T-helper 2 cell treated with Interferon-gamma antibody and Interleukin-4, amounts not matched to agents 5 μg/mL and 100 μg/mL, for 36 hours (primary cell): ENCODE measurements at places on chromosomes 13 and 19.

DNA sequence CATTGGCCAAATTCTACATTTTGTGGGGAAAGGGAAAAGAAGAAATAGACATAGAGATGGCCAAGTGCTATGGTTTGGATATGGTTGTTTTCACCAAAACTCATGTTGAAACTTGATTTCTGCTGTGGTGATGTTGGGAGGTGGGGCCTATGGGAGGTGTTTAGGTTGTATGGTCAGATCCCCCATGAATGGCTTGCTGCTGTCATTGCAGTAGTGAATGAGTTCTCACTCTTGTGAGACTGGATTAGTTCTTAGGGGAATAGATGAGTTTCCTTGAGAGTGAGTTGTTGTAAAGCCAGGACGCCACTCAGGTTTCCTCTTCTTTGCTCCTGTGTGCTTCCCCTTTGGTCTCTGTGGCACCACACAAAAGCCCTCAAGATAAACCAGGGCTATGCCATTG, 242.6 kb upstream of the RFC3 start:
- DNase-seq, result no peak

DNA sequence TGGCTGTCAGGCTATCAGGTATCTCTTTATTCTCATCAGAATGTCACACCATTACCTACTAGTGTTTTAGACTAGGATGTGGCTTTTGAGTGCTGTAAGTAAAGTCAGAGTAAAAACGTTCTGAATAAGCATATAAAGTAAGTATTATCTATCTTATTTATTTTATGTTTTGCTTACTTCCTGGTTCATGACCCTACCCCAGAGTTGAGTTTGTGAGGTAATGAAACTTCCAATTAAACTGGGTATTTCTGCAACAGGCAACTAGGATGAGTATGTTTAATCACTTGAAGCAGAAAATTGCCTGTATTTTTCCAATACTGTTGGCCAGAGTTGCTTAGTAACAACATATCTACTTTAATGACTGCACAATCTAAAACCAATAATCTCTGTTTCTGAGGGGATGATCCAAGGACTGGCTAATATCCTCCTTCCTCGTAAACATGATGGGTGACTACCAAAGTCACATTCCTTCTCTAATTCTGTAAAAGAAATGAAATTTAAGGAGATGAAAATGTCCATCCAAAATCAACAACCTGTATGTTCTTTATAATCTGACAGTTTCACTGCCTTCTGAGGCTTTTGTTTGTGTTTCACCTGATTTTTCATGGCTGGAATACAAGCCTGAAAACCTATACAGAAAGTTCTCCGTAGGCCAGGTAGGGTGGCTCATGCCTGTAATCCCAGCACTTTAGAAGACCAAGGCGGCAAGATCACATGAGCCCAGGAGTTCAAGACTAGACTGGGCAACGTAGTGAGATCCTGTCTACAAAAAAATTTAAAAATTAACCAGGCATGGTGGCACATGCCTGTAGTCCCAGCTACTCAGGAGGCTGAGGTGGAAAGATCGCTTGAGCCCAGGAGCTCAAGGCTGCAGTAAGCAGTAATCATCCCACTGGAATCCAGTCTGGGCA, 83.1 kb downstream of the ABCC4 start:
- no peak for DNase-seq

DNA sequence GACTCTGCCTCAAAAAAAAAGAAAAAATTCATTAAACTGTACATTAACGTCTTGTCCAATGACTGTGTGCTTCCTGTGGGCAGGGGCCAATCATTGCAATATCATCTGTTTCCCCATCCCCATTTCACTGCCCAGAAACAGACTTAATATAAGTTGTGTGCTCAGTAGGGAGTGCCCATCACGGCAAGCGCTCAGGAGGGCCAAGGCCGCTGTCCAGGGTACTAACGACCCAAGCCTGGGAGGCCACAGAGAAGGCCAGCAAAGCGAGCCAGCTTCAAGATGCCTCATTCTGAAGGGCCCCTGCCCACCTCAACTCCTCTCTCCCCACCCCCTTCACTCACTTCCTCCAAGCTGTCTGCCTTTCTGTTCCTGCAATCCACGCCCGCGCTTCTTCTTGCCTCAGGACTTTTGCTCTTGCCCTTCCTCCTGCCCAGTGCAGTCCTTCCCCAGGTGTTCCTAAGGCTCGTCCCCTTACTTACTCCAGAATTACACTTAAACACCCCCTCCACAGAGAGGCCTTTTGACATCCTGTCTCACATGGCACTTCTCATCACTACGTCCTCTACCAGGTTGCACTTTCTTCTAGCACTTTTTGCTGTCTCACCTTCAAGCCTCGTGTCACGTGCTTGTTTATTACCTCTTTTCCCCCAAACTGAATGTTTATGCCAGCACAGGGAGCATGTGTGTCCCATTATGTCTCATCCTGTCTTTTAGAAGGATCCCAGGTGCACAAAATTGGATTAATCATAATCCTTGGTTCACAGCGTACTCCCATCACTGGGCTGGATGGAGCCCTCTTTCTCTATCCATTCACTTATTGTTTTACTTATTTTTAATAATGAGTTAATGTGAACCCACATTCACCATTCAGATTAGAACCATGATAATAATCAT, 11.3 kb upstream of the POU2F2 start:
- no peak for DNase-seq

DNA sequence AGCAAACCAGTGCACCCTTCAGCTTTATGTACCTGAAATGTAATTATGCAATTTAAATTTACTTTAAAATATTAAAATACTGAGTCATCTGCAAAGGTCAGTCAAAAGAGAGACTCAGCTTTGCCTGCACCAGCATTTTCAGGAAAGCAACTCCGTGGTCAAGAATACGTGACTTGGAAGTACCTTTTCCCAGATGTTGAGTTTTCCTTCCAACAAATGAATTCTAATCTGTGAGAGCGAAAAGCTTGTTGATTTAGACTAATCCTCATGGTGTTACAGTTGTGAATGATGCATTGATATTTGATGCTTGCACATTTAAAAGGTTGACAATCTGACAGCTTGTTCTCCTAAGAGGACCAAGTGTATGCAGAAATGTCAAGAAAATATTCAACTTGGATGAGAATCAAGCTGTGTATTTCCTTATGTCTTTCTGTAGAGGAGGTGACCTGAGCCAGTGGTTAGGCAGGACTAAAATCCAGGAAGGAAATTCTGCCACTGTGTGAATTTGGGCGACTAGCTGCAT, 270.4 kb downstream of the ABCC4 start:
- no peak for DNase-seq

- DNase-seq, result no peak
Observed at GRCh38 chr13:24929196-24929595, 165.2 kb downstream of the RNF17 start.

DNA sequence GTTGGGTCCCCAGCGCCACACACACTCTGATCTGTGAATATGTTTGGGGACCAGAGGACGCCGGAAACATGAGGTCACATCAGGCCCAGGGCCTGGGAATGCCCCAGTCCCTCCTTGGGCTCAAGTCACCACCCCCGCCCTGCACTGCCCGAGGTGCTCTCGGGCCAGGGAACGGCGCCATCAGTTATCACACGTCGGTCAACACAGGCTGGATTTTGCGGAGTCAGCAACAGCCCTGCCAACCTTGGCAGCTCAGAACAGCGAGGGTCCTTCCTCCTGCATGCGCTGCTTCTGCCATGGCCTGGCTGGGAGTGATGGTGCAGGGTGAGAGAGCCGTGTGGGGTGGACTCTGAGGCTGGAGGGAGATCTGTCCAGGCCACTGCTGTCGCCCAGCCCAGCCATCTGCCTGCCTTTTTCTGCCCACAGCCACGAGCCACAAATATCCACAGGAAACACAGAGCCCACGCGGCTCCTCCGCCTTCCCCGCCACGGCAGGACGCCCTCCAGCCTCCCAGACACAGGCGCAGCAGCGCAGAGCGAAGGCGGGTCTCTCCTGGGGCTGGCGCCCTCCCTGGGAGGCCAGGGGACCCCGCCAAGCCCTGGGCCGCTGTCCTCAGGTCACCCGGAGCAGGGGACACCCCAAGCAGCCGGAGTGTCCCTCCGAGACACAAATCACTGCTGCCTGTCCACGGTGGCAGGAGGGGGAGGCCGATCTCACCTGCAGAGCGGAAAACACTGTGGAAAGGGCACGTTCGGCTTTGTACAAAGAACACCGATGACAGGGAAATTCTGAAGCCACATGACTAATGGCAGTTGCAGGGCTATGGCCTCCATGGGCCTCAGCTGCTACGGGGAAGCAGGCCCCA, 31.6 kb upstream of the CACTIN start:
- DNase-seq, result no peak

GRCh38 chr19:34504273-34504808, 22.8 kb downstream of the WTIP start:
- DNase-seq, result no peak

GRCh38 chr19:4909156-4909896, at the start of gene UHRF1:
Gene UHRF1 (plus strand): TSS chr19:4909501. CDS start chr19:4910886, 1,385 bp downstream.
- peak; percentile 71 for DNase-seq

DNA sequence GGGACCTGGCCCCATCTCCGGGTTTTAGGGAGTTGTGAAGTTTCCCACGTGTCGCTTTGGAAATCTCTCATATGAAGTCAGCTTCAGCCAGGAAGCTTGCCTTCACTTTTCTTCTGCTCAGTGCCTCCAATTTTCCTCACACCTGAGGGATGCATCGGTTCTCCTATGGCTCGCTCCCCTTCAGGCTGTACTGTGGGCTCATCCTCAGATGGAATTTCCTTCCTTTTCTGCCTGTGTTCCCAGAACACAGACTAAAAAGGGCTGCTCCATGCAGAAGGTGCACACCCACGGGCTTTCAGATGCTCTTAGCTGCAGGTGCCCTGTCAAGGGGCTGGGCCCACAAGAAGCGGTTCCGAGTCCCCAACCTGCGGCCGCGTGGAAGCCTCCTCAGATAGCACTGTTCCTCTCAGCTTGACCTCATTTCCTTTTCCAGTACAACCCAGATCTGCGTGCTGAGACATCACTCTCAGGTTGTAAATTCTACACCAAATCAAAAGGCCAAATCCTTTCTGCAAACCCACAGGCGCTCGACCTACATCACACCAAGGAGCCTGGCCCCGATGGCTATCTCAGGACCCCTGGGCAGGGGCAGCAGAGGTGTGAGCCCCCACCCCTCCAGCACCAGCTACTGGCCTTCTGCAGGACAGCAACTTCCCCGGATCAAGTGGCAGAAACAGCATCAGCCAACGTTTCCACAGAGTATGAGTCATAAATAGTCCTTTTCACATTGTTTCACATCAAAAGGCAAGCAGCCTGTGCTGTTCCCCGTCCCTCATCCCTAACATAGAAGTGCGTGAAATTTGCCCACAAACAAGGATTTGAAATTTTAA, 275.9 kb downstream of the ZNF536 start:
- DNase-seq, result no peak

DNA sequence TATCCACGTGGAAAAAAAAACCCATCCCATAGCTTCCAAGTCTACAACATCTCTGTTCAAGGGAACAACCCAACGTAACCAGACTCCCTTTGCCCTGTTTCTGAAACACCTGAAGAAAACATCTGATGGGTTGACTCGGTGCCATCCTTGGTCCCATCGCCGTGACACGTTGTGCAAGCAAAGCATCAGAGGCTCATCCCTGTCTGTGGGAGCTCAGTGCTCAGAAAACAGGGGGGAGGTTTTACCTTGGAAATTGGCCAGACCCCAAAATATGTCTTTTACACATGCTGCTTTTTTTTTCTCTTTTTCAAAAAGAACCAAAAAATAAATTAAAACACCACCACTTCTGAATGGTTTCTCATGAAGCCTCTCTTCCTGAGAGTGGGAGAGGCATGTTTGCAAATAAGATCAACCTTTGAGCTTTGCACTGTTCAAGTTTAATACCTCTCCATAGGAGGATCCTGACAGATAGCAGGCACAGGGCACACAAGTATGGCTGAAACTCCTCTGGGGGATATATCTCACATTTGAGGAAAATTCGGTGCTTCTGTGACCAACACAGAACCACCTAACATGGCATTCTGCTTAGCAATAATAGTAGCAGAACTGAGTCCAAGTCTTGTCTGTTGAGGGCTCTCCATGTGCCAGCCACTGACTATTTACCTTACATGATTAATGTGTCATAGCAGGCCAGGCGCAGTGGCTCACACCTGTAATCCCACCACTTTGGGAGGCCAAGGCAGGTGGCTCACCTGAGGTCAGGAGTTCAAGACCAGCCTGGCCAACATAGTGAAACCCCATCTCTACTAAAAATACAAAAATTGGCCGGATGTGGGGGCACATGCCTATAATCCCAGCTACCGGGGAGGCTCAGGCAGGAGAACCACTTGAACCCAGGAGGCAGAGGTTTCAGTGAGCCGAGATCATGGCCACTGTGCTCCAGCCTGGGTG, 7.0 kb upstream of the PVR start:
- no peak for DNase-seq

- no peak for DNase-seq
Observed at GRCh38 chr19:5891938-5892771, 11.4 kb downstream of the NDUFA11 start.

GRCh38 chr13:64810750-64811149, 2419.4 kb downstream of the PCDH9 start:
- DNase-seq, result no peak

DNA sequence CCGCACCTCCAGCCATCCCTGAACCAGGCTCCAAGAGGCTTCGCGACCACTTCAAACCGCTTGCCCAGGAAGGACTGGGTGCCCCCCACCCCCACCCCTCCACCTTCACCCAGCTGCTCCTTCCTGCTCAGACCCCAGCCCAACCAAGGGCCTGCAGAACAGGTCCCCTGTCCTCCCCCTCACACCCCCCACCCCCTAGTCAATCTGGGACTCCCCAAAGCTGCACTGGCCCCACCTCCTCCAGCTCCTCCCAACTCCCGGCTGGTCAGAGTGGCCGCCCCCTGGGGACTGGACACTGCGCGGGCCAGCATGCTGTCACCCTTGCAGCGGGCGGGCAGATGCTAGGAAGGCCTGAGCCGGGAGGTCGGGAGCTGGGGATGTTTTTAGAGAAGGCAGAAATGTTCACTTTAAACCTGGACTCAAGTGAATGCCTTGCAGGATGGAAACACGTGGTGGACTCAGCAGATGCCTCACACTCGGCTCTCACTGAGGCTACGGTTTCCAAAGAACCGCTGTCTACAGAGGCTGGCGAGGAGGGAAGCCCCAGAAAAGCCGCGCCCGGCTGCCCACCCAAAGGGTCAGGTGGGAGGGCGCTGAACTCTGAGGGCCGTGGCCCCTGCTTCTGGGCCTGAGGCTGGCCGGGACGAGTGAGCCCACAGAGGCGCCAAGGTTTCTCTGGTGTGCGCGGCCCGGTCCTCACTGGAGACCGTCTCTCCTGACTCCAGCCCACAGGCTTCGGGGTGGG, 8.0 kb downstream of the RPL36 start:
- no peak for DNase-seq
